ENCODE measurements at places on chromosomes 7 and 10.

GRCh38 chr10:28274475-28274874 lies 28.4 kb downstream of the MPP7 start:
- DNase-seq: no peak
- no peak overlapping the region for H3K4me3 ChIP-seq
- no peaks in the 10 kb centered on the region for H3K36me3 ChIP-seq
- H3K27ac ChIP-seq: no peak overlapping the region
- peaks cover 24% of the 10 kb centered on the region for H3K4me1 ChIP-seq

- peaks cover 35% of the 10 kb centered on the region for H3K27me3 ChIP-seq
- H3K4me1 ChIP-seq: peaks cover 34% of the 10 kb centered on the region
- DNase-seq: no peak
- H3K36me3 ChIP-seq: peaks cover 1% of the 10 kb centered on the region
- H3K27ac ChIP-seq: no peak overlapping the region
These were observed 140.5 kb downstream of the BICC1 start for GRCh38 chr10:58653139-58653538.

- no peaks in the 10 kb centered on the region for H3K4me1 ChIP-seq
- H3K27me3 ChIP-seq: peaks cover 83% of the 10 kb centered on the region
- H3K27ac ChIP-seq: no peak overlapping the region
- no peaks in the 10 kb centered on the region for H3K36me3 ChIP-seq
- H3K4me3 ChIP-seq: no peak overlapping the region
These were observed 65.9 kb downstream of the GOLGA7B start for GRCh38 chr10:97915346-97916131.

DNA sequence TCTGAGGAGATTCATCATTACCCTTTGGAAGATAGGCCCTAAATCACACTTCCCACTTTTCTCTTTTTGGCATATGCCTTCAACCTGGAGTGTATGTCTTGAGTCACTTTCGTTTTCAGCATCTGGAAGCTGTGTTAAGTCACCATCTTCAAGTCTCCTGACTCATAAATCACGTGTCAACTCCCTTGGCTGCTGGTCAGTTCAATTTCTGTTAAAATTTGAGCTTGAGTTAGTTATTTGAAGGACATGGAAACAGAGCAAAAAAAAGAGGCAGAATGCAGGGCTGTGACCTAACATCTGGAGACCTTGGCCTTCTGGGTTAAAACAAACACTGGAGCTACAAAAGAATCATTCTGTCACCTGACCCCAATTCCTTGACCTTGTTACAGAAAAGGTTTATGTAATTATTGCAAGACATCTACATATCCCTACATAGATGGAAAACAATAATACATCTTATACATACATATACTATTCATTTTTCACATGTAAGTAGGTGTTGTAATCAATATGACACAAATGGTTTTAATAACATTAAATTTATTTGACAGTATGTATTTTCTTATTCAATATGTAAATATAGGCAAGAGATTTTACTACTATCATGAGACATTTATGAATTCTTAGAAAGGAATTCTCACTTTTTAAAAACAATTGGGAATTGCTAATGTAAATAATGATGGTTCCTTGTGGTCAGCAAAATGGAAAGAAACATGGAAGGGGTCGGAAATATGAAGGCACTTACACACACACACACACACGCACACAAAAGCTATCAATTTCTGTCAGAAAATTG lies 169.7 kb upstream of the PHYHIPL start:
- H3K27ac ChIP-seq: no peak overlapping the region
- no peaks in the 10 kb centered on the region for H3K36me3 ChIP-seq
- H3K4me1 ChIP-seq: peaks cover 10% of the 10 kb centered on the region
- DNase-seq: no peak
- H3K27me3 ChIP-seq: no peaks in the 10 kb centered on the region

- no peak for DNase-seq
- H3K4me1 ChIP-seq: peaks cover 12% of the 10 kb centered on the region
- H3K27ac ChIP-seq: no peak overlapping the region
- no peak overlapping the region for H3K4me3 ChIP-seq
- H3K27me3 ChIP-seq: no peaks in the 10 kb centered on the region
These were observed 62.6 kb upstream of the PLPP4 start for GRCh38 chr10:120394446-120394845.

DNA sequence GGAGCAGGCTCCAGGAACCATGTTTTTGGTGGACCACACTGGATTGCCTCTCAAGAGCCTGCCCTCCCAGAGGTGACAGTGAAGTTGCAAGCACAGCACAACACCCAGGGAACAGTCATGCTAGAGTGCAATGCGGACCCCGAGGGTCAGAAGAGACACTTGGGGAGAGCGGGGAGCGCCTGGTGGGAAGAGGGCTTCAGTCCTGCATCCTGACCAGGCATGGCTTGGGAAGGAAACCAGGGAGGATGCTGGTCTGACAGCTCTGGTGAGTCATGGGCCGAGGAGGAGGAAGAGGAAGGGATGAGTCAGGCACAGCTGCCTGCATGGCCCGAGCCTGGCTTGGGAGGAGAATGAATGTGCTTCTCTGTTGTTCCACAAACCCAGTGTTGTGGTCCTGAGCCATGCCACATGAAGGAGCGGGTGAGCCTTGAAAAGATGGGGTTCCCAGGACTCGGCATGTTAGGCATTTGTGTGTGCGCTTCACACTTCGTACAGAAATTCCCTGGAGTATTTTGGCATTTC lies 29.5 kb upstream of the ANKRD2 start:
- H3K27me3 ChIP-seq: no peaks in the 10 kb centered on the region
- peaks cover 49% of the 10 kb centered on the region for H3K4me1 ChIP-seq
- peak overlapping the region; percentile 96 for H3K27ac ChIP-seq
- no peak for DNase-seq
- no peak overlapping the region for H3K4me3 ChIP-seq

DNA sequence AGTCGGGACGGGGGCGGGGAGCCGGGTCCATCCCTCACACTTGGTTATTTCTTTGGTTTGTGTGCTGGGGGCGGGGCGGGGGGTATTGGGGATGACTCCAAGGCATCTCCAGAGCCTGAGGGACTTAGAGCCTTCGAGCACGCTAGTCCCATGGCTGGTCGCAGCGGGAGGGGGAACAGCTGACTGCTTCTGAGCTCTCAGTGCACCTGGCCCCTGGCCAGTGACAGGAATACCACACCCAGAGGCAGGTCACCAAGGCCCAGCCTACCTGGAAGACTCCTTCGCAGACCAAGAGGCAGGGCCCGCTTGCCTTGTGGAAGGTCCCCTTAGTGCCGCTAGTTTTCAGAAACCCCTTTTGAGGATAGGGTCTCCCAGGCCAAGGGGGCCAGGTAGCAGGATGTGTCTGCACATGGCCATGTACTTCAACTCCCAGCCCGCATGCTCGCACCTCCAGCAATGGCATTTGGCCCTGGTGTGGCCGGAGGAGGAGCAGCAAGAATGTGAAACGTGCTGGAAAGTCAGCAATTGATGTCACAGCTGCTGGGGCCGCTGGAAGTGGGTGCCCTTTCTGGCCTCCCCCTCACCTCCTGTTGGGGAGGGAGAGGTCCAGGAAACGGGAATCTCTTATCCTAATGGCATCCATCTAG lies 40.3 kb downstream of the AGAP3 start:
- peaks cover 2% of the 10 kb centered on the region for H3K27me3 ChIP-seq
- H3K36me3 ChIP-seq: peaks cover 28% of the 10 kb centered on the region
- H3K4me1 ChIP-seq: peaks cover 17% of the 10 kb centered on the region
- H3K4me3 ChIP-seq: peak overlapping the region; percentile 30
- no peak for DNase-seq

- peaks cover 16% of the 10 kb centered on the region for H3K4me1 ChIP-seq
- H3K27ac ChIP-seq: peak overlapping the region; percentile 21
- no peak for DNase-seq
- no peak overlapping the region for H3K4me3 ChIP-seq
- no peaks in the 10 kb centered on the region for H3K27me3 ChIP-seq
These were observed 198.2 kb downstream of the PPP1R9A start for GRCh38 chr7:95105627-95106026.

- no peaks in the 10 kb centered on the region for H3K36me3 ChIP-seq
- no peaks in the 10 kb centered on the region for H3K27me3 ChIP-seq
- H3K4me3 ChIP-seq: no peak overlapping the region
- no peak overlapping the region for H3K27ac ChIP-seq
- no peak for DNase-seq
These were observed 7.2 kb upstream of the HGF start for GRCh38 chr7:81776948-81777630.

GRCh38 chr10:132423966-132424861 lies 27.2 kb downstream of the PWWP2B start:
- peaks cover 41% of the 10 kb centered on the region for H3K4me1 ChIP-seq
- H3K27me3 ChIP-seq: no peaks in the 10 kb centered on the region
- peak overlapping the region; percentile 29 for H3K27ac ChIP-seq
- no peak overlapping the region for H3K4me3 ChIP-seq
- DNase-seq: no peak
- H3K36me3 ChIP-seq: no peaks in the 10 kb centered on the region

GRCh38 chr10:45444022-45444421 lies 70.0 kb downstream of the ALOX5 start:
- H3K27me3 ChIP-seq: peaks cover 2% of the 10 kb centered on the region
- no peaks in the 10 kb centered on the region for H3K36me3 ChIP-seq
- no peak for DNase-seq
- no peak overlapping the region for H3K4me3 ChIP-seq
- H3K27ac ChIP-seq: no peak overlapping the region
- no peaks in the 10 kb centered on the region for H3K4me1 ChIP-seq

- peaks cover 5% of the 10 kb centered on the region for H3K4me1 ChIP-seq
- no peak for DNase-seq
- no peak overlapping the region for H3K4me3 ChIP-seq
- no peak overlapping the region for H3K27ac ChIP-seq
- peaks cover 27% of the 10 kb centered on the region for H3K27me3 ChIP-seq
These were observed 24.2 kb downstream of the SH2D4B start for GRCh38 chr10:80561950-80562349.

- no peaks in the 10 kb centered on the region for H3K4me1 ChIP-seq
- no peak overlapping the region for H3K4me3 ChIP-seq
- H3K27ac ChIP-seq: no peak overlapping the region
- H3K36me3 ChIP-seq: no peaks in the 10 kb centered on the region
These were observed 118.2 kb downstream of the PTPN20 start for GRCh38 chr10:47029181-47030009.

- H3K4me3 ChIP-seq: no peak overlapping the region
- peaks cover 19% of the 10 kb centered on the region for H3K4me1 ChIP-seq
- H3K27me3 ChIP-seq: no peaks in the 10 kb centered on the region
- no peaks in the 10 kb centered on the region for H3K36me3 ChIP-seq
- DNase-seq: no peak
- no peak overlapping the region for H3K27ac ChIP-seq
These were observed 62.5 kb upstream of the KCNMA1 start for GRCh38 chr10:77700086-77700485.

DNA sequence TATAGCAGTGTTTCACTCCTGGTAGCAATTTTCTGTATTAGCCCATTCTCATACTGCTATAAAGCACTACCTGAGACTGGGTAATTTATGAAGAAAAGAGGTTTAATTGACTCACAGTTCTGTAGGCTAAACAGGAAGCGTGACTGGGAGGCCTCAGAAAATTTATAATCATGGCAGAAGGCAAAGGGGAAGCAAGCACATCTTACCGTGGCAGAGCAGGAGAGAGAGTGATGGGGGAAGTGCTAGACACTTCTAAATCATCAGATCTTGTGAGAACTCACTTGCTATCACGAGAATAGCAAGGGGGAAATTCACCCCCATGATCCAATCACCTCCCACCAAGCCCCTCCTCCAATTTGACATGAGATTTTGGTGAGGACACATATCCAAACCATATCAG lies 131.6 kb upstream of the EFCAB10 start:
- peaks cover 27% of the 10 kb centered on the region for H3K36me3 ChIP-seq
- no peak overlapping the region for H3K4me3 ChIP-seq
- no peaks in the 10 kb centered on the region for H3K4me1 ChIP-seq
- DNase-seq: no peak
- no peaks in the 10 kb centered on the region for H3K27me3 ChIP-seq

- no peak overlapping the region for H3K4me3 ChIP-seq
- no peaks in the 10 kb centered on the region for H3K36me3 ChIP-seq
- DNase-seq: no peak
- no peaks in the 10 kb centered on the region for H3K27me3 ChIP-seq
These were observed 140.6 kb downstream of the JCAD start for GRCh38 chr10:29918623-29919400.

- H3K27me3 ChIP-seq: no peaks in the 10 kb centered on the region
- no peak for DNase-seq
- no peak overlapping the region for H3K4me3 ChIP-seq
- no peaks in the 10 kb centered on the region for H3K36me3 ChIP-seq
- peaks cover 18% of the 10 kb centered on the region for H3K4me1 ChIP-seq
These were observed 360.6 kb upstream of the ANKRD30A start for GRCh38 chr10:36764823-36765222.

DNA sequence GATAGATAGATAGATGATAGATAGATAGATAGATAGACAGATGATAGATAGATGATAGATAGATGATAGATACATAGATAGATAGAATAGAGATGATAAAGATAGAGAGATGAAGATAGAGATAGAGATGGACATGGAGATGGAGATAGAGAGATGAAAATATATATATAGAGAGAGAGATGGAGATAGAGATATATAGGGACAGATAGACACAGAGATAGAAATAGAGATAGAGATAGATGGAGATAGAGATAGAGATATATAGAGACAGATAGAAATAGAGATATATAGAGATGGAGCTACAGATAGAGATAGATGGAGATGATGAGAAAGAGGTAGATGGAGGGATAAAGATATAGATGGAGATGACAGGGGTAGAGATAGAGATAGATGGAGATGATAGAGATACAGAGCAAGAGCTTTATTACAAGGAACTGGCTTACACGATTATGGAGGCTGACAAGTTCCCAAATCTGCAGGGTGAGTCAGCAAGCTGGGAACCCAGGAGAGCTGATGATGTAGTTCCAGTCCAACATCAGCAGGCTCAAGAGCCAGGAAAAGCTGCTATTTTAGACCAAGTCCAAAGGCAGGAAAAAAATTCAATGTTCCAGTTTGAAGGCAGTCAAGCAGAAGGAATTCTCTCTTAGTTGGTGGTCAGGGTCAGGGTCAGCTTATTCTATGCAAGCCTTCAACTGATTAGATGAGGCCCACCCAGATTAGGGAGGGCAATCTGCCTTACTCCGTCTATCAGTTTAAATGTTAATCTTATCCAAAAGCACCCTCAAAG lies 37.1 kb downstream of the CAV1 start:
- peaks cover 14% of the 10 kb centered on the region for H3K4me1 ChIP-seq
- H3K27ac ChIP-seq: no peak overlapping the region
- no peak for DNase-seq
- peaks cover 5% of the 10 kb centered on the region for H3K27me3 ChIP-seq
- H3K4me3 ChIP-seq: no peak overlapping the region

GRCh38 chr7:101547916-101548661 lies 81.0 kb downstream of the MYL10 start:
- no peak overlapping the region for H3K4me3 ChIP-seq
- DNase-seq: no peak
- H3K4me1 ChIP-seq: no peaks in the 10 kb centered on the region
- H3K27me3 ChIP-seq: no peaks in the 10 kb centered on the region

DNA sequence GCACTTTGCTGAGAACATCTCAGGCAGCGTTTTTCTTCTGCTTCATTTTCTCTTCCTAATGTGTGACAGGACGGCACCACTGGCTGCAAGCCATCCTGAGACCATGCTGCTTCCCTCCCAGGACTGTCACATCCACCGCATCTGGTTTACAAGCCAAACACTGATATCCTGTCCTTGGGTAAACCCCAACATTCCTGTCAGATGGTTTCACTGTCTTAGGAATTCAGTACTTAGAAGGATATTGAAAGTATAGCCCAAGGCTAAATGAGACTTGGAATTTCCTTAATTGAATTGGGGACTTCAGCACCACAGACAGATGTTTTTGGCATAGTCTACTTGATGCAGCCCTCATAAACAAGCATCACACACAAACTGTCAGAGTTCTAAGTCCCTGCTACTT lies 74.2 kb upstream of the PLXNA4 start:
- H3K4me1 ChIP-seq: peaks cover 12% of the 10 kb centered on the region
- no peak overlapping the region for H3K27ac ChIP-seq
- H3K27me3 ChIP-seq: no peaks in the 10 kb centered on the region
- no peak overlapping the region for H3K4me3 ChIP-seq
- DNase-seq: no peak

Data from mesothelial cell of epicardium (in vitro differentiated cells).